ENCODE measurements at places on chromosomes 6 and 20. TPM values are rescaled to one million over a fixed set of nuclear protein-coding genes. Genes with fewer than 3 reads are reported as not detected.

DNA sequence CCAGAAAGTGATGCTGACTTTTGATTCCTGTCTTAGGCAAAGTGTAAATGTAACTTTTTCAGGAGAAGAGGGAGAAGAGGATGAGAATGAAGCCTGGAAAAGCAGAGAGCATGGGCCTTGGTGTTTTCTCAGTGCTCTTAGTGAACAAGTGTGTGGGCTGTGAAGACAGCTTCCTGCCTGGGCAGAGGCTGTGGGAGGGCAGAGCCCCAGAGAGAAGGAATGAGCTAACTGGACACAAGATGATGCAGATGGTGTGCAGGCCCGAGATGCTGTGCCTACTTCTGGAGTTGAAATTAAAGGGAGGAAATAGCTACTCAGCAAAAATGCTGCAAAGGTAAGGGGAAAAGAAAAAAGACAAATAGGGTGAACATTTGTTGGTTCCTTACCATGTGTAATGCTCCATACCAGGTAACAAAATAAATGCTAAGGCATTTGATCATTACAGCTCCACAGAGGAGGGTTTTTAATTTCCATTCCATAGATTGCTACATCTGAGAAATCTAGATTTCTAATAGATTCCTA is 87.0 kb upstream of the CEP162 start:
- H3K27me3 ChIP-seq, result no peaks in the 10 kb centered on the region
- no peak overlapping the region for H3K4me3 ChIP-seq
- H3K27ac ChIP-seq, result no peak overlapping the region
- H3K36me3 ChIP-seq, result no peaks in the 10 kb centered on the region
- no peak for DNase-seq

GRCh38 chr6:134873500-134874388 is 76.2 kb downstream of the ALDH8A1 start:
- no peak overlapping the region for H3K4me3 ChIP-seq
- H3K27ac ChIP-seq, result no peak overlapping the region
- peaks cover 2% of the 10 kb centered on the region for H3K27me3 ChIP-seq
- H3K4me1 ChIP-seq, result peaks cover 18% of the 10 kb centered on the region
- no peaks in the 10 kb centered on the region for H3K36me3 ChIP-seq

The TSBP1 gene
- total RNA-seq, result not detected

The C20orf202 gene
- not detected for total RNA-seq

The EFCAB8 gene
- 0.39 TPM for total RNA-seq

The AURKA gene
- total RNA-seq, result 39.2 TPM

The BTBD3 gene
- total RNA-seq, result 17.3 TPM

The PABPC1L gene
- 101 TPM for total RNA-seq

All from activated T-helper 1 cell treated with anti-CD3 and anti-CD28 coated beads, Interleukin-12 subunit alpha, Interleukin-12 subunit beta, Interleukin-2, Interleukin-4 antibody, amounts not matched to agents 30 ng/mL and 10 ng/mL and 1 ng/mL, durations not matched to agents 14 hours and 24 hours and 36 hours (primary cell).